Placental pericyte (primary cell): ENCODE measurements at places on chromosomes 3 and 15. TPM values are rescaled to one million over a fixed set of nuclear protein-coding genes. Genes with fewer than 3 reads are reported as not detected.

The SNUPN gene
- total RNA-seq = 20.6 and 34.8 TPM in 2 replicates

The ECE2 gene
- total RNA-seq = not detected in 2 replicates

The VPS13C gene
- total RNA-seq = 65.0 and 69.7 TPM in 2 replicates

The PLA2G4E gene
- not detected in 2 replicates for total RNA-seq

The COL8A1 gene
- total RNA-seq = 115 and 157 TPM in 2 replicates

The LRRN1 gene
- not detected in 2 replicates for total RNA-seq

The C3orf80 gene
- total RNA-seq = 5.7 and 9.7 TPM in 2 replicates

The SCAMP5 gene
- total RNA-seq = 0.57 and 2.4 TPM in 2 replicates

The HIGD2B gene
- total RNA-seq = not detected in 2 replicates

The CDHR4 gene
- not detected in 2 replicates for total RNA-seq

The IQSEC1 gene
- total RNA-seq = 14.2 and 22.3 TPM in 2 replicates

The PAQR5 gene
- total RNA-seq = 4.8 and 6.6 TPM in 2 replicates

The PRICKLE2 gene
- total RNA-seq = 37.9 and 65.0 TPM in 2 replicates

The HTR3E gene
- total RNA-seq = not detected in 2 replicates

The OR5H6 gene
- not detected in 2 replicates for total RNA-seq

The SLC12A1 gene
- not detected in 2 replicates for total RNA-seq

The TIMP4 gene
- 0.66 and 2.0 TPM in 2 replicates for total RNA-seq

The PML gene
- 54.7 and 77.3 TPM in 2 replicates for total RNA-seq

The SERPINI2 gene
- not detected in 2 replicates for total RNA-seq
